ENCODE measurements at places on chromosomes 4 and X.

DNA sequence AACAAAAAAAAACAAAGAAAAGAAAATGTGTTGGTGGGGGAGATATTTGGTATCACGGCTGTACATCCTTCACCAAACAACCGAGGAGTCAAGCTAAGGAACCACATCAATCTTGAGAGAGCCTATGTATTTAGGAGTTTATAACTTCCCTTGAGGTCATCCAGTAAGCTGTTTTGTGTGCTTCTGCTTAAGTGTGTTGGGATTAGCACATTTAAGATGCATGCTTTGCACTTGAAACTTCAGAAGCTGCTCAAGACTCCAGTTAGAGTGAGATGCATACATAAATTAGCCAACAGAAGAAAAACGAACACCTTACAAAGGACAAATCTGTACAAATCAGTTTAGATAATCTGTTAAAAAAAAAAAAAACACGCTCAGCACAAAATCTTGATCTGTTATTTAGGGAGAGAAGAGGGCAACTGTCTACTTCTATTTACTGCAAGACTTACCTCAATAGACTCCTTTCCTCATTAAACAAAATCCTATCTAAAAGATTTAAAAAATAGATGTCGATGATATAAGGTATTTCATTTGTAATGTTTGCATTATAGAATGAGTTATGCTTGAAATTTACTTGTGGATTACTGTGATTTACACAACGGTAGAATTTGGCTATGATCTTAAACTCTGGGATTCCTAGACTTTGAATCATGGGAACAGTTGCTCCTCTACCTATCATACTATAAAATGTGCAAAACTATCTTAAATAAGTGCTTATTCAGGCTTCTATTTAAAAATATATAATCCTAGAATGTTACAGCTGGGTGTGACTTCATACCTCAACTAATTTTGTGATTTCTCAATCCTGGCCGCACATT lies 53.8 kb upstream of the NAP1L5 start:
- DNase-seq, result no peak

DNA sequence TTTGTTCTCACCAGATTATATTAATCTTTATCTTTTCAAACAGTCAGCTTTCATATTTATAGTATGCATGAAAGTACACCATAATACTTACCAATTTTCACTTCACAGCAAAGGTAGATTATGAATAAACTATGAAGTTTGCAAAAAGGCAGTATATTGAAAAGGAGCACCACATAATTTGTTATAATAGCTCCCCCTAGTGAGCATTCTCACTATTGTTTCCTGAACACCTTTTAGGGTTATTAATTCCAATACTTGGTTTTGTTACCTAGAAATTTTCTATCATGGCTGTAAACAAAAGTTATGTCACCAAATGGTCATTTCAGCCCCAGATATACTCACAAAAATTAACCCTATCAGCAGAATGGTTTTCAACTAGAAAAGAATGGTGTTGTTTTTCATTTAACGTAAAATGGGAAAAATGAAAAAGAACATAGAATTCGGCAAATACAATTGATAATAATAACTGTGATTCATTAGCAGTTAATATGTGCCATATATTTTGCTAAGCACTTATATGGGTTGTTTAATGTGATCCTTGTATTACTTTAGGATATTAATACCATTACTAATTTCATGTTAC lies 30.2 kb upstream of the NKX6-1 start:
- DNase-seq, result no peak

DNA sequence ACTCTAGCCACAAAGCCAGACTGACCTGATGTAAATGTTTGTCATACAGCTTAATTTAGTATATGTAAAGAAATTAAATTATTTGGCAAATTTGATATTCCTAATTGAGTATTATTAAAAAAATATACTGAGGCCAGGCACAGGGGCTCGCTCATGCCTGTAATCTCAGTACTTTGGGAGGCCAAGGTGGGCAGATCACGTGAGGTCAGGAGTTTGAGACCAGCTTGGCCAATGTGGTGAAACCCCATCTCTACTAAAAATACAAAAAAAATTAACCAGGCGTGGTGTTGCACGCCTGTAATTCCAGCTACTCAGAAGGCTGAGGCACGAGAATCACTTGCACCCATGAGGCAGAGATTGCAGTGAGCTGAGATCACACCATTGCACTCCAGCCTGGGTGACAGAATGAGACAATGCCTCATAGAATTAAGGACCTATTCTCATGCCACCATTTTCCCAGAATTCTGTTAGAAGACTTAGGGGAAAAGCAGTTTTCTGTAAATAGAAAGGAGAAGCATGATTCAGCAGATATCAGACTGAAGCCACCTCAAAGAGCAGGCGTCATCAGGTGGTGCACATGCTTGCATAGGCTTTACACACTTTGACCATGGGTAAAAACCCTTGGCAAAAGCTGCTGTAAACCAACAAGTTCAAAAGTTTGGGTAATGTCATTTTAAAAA lies 6.1 kb downstream of the UBQLN2 start:
- no peak for DNase-seq

- no peak for DNase-seq
Observed at GRCh38 chr4:108488865-108489264, 131.5 kb upstream of the RPL34 start.

- no peak for DNase-seq
Observed at GRCh38 chrX:39459204-39459603, 638.6 kb downstream of the BCOR start.

DNA sequence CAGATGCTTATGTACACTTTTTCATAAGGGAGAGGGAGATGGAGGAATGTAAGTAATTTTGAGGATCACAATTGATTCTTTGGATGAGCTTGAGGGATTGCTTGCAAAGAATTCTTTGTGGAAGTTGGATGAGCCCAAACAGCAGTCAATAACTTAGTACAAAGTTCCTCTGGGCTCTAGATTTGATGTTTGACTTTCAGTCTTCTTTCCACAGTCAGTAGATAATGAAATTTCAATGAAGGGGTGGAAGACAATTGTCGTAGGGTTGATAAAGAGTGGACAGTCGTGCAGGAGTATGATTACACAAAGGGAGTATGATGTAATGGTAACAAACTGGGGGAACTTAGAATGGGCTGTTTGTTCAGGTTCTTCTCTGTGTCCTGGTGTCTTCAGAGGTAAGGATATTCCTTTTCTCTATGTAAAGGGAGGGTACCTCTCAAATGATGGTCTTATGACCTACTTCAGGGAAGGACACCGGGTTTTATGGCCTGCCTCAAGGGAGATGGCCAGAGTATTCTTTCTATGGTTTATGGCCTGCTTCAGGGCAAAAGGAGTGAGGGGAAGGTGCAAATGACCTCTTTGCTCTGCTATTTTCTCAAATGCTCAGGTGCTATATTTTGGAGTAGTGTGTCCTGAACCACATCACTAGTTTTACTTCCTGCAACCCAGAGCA lies 1.7 kb upstream of the ABRAXAS1 start:
- no peak for DNase-seq

DNA sequence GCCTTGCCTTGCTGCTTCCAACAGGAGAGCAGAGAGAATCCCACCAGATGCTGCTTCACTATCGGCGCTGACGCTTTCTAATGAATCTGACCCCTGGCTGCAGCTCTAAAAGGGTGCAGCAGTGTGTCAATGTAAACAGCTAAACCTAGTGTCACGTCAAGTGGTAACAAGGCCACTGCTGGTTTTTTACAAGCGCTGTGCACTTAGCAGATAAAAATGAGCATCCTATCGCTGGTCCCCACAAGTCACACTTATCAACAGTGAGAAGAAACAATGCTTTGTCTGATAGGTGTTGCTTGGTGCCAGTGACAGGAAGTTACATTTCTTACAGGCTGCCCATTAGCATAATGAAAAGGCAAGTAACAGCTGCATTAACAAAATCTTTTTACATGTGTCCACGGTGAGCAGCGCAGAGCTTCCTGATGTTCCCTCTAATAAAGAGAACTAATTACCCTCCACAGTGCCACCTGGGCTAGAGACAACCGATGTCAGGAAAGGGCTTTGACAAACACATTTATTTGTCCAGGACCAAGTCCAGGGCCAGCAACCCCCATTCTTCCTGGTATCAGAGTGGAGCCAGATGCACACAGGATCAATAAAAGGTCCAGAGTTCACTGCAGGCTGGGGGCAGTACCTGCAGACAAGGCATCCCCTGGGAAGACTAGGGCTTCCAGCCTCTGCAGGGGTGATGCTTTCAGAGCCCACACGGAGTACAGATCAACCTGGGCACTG lies 176.0 kb downstream of the MGST2 start:
- DNase-seq, result no peak

DNA sequence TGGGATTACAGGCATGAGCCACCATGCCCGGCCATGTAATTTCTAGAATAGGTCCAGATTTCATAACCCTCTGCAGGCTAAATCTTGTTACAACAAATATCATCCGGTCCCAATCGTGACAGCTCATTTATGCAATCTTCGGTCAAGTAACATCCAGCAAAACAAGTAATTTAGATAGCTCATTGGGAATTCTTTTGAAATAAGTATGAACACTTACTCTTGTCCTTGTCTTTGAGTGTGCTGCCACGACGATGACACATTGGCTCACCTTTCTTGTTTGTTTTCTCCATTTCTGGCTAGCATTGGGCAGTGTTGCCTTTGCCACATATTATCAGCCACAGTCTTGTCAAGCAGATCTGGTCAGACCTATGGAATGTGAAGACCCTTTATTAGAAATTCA lies 92.0 kb downstream of the PHEX start:
- no peak for DNase-seq

GRCh38 chrX:275476-275966 lies 5.7 kb upstream of the PLCXD1 start:
- DNase-seq, result no peak

DNA sequence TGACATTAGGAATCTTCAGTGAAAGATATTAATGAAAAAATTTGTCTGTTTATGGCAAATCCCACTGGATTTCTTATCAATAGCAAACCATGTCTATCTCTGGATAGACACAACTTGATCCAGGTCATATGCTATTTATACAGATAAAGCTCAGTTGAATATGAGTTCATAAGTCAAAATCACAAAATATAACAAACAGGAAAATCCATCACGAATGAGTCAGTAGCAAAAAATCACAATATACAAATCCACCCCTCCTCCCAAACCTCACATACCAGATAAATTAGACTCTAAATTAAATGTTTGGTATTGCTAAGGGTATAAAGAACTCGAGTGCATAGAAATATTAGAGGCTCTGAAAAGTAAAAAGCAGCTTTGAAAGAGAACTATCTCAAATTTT lies 420.5 kb downstream of the TLL1 start:
- no peak for DNase-seq

DNA sequence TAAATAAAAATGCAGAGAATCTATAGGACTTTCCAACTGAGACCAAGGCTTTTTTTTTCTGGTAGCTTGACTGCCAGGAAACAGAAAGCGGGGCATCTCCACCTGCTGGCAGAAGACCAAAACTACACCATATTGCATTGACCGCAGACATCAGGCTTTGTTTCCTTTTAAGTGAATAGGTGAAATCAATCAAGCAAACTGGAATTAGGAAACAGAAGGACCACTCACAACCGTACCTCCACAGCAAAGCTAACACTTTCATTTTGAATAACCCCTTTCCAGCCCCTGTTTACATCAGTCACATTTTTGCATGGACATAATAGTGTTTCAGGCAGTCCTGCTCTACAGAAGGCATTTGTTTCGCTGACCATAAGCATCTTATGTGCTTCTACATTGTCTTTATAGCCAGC lies 218.2 kb downstream of the IDS start:
- DNase-seq, result peak; percentile 9

- DNase-seq, result no peak
Observed at GRCh38 chr4:1511441-1512041, 105.3 kb upstream of the NKX1-1 start.

- no peak for DNase-seq
Observed at GRCh38 chr4:172009446-172010230, 196.4 kb downstream of the GALNTL6 start.

- DNase-seq, result no peak
Observed at GRCh38 chr4:42478509-42478908, 81.2 kb downstream of the SHISA3 start.

GRCh38 chr4:88012647-88013046 lies 5.2 kb downstream of the PKD2 start:
- no peak for DNase-seq

DNA sequence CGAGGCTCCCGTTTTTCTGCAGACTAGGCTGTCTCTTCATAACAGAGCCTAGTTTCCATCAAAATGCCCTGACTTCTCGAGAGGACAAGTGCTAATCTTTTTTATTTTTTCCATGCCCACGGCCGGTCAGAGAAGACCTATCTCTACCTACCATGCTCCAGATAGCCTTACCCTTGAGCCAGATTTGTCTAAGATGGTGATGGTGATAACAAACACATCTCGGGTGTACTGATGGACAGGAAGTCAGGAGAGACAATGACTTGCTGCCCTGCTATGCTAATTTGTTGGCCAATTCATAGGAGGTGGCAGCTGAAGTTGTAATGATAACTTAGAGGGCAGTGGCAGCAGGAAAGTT lies 42.2 kb upstream of the NKRF start:
- DNase-seq, result no peak

DNA sequence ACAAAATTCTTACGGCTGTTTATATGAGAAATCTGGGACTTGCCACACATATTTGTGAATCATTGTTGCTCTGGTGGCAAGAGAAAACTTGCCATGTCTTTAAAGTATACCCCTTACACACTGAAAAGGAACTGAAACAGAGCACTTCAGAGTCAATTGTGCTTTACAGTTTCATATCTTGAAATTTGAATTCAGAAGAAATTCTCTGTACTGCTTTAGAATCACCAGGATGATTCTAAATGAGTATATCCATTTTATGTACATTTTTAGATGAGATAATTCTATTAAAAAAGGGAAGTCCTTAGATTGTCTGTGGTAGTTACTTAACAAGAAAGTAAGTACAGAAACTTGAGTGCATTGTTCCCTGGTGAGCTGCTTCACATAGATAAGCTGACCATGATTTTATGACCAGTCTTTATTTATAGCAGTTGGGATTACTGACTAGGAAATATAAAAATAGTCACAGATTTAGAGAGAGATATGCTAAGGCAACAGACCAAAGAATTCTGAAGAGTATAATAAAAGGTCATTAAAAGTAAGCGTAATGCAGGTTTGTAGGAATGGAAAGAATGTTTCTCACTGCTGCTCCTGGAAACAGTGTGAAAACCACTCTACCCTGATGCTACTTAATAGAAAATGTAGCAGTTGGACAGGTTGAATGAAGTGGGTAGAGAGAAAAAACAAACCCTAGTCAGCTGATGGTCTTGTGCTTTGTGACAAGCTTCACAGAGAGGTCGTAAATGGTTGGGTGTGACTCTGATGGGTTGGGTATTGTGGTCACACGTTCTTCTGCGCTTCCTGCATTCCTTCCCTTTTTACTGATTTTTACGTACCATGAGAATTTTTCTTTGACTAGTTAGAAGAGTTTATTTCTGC lies 41.0 kb downstream of the FNIP2 start:
- no peak for DNase-seq

DNA sequence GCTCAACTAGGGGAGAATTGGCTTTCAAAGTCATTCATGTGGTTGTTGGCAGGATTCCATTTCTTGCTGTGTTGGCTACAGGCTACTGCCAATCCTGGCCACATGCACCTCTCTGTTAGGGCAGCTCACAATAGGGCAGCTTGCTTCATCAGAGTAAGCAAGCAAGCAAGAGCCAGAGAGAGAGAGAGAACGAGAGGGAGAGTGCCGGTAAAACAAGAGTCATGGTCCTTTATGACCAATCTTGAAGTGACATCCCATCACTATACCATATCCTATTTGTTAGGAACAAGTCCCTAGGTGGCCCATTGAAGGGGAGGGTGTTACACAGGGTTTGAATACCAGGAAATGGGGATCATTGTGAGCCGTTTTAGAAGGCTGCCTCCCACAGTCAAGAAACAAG lies 33.0 kb upstream of the TLR2 start:
- DNase-seq, result no peak
